ENCODE measurements at places on chromosomes 2 and 18.

DNA sequence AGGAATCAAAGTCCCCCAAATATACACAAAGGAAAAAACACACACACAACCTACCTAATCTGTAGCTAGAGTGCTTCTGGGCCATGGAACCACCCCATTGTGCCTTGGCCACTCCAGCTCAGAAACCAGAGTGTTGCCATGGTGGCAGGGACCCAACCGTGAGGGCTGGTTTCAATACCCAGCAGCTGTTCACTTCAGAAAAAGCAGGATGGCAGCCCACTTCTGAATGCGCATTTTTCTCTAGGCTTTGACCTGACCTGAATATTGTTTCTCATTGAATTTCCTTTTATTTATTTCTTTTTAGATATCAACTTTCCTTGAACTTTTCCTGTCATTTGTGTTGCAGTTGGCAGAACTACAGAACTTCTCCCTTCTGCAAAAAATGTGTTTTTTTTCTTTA, 43.0 kb upstream of the EHBP1 start:
- DNase-seq = no peak

- DNase-seq = peak; percentile 99
Observed at GRCh38 chr2:214069254-214069653, 341.6 kb upstream of the VWC2L start.

DNA sequence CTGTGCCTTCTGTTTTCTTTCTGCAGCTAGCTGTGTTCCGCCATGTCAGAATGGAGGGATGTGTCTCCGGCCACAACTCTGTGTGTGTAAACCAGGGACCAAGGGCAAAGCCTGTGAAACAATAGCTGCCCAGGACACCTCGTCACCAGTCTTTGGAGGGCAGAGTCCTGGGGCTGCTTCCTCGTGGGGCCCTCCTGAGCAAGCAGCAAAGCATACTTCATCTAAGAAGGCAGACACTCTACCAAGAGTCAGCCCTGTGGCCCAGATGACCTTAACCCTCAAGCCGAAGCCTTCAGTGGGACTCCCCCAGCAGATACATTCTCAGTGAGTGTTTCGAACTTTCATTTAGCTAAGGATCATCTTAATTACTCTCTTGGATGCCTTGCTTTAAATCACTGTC, 74.1 kb downstream of the LTBP1 start:
- DNase-seq = no peak

DNA sequence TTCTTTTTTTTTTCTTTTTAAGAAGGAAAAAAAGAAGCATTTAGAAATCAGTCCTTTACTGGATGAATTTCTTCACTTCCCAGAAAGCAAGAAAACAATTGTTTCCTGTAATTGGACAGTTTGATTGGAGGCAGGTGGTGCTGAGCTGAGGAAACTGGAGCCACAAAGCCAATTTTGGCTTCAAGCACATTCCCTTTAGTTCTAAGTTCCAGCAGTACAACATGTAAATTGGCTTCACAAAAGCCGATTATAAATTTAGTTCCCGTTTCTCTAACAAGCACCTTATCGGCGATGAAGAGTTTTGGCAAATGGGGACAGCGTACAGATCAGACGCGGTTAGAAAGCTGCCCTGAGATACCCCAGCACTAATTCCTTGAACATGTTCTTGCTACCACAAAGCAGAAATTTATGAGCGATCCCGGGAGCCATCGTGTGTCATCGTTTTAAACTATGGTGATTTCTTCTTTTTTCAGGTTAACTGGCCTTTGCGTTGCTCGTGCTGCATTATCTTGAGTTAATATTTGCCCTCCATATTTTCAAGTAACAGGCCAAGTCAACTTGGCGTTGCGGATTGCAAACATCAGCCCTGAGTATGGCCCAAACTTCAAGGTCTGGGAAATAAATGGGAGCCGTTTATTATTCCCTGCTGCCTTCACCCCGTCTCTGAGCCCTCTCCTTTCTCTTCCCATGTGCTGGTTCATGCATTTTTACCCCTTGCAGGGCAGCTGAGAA, 190.4 kb upstream of the ID2 start:
- no peak for DNase-seq

GRCh38 chr18:55343396-55344073, 244.5 kb downstream of the TCF4 start:
- DNase-seq = no peak

GRCh38 chr2:159283529-159283928, 3.0 kb downstream of the WDSUB1 start:
- DNase-seq = no peak

GRCh38 chr2:232434563-232435374, 21.2 kb upstream of the ALPI start:
- DNase-seq = no peak

DNA sequence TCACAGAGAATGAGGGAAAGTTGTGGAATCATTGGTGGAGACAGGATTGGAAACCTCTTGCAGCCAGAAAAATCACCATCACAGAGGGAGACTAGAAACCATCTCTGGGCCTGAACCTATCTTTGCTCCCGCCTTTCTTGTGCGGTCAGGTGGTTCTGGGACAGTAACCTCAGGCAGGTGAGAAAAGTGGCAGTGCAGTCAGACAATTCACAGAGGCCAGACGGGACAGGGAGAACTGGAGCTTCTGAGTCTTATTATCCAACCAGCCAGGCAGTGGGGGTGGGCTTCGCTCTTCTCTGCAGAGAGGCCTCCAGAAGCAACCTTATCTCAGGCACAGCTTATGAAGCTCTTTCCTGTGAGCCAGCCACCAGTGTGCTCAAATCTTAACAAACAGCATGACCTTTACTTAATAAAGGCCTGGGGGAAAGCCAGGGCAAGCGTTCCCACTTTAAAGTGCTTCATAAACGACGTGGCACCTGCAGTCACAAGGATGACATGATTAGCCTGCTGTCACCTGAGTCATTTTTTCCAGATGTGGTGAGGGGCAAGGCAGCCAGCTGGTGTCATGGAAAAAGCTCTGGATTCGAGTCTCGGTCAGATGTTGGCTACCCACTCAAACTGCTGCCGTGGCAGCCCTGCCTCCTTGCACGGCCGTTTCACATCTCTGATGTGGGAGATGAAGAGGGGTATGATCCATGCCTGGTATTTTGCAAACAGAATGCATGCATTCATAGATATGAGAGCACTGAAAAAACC, 109.7 kb downstream of the B3GNT2 start:
- DNase-seq = no peak

DNA sequence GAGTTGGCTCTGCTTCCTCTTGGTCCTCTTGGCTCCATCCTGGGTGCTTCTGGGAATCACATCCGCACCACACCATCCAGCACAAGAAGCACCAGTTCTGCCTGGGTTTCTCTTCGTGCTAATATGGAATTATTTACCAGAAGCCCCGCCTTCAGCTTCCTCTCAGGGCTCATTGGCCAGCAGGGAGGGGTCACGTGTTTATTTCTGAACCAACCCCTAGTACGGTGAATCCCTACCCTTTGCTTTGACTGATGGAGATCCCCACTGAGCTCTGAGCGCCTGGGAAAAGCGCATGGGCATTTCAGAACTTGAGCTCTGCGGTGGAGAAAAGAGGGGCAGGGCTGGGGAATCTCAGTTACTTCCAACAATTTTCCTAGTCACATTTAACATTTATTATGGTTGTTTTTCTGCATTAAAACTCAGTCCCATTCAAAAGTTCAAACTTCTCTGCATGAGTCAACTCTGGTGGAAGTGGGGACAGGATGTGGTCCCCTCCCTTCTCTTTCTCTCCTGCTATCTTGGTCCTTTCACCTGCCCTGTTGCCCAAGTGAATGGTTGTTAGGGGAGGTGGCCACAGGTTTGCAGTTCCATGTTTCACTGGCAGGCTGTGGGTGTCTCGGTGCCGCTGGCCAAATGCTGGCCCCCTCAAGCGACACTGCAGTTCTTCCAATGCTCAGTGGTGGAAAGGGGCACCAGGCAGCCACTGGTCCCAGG, 76.4 kb upstream of the TTC39C start:
- no peak for DNase-seq

All from RCC 7860 (cell line).